ENCODE measurements at places on chromosomes 5 and 9.
A peak's percentile ranks its signal among the peaks of the same experiment; 100 is the strongest.

- no peak for DNase-seq
Observed at GRCh38 chr9:132370592-132370991, 15.8 kb upstream of the SETX start.

GRCh38 chr5:142293486-142293885, 31.3 kb downstream of the SPRY4 start:
- no peak for DNase-seq

- DNase-seq: no peak
Observed at GRCh38 chr5:148384380-148384737, 601 bp downstream of the FBXO38 start.

- DNase-seq: no peak
Observed at GRCh38 chr5:119342406-119342805, 13.4 kb upstream of the TNFAIP8 start.

DNA sequence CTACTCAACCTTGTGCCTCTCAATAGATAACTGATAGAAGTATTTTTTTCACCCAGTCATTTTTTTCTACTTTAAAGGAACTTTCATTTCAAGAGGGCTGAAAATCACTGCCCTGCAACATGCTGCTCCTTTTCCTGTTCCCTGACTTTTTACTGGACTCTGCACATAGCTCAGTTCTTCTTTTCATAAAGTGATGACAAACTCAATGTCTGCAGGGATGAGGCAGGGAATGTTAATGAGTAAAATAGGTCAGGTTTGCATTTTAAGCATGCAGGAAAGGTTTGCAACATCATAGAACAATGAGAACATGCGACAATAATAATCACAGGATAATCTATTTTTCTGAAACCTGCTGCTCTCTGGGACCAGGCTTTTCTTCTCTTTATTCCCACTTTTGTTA, 172.2 kb upstream of the SGCD start:
- no peak for DNase-seq

DNA sequence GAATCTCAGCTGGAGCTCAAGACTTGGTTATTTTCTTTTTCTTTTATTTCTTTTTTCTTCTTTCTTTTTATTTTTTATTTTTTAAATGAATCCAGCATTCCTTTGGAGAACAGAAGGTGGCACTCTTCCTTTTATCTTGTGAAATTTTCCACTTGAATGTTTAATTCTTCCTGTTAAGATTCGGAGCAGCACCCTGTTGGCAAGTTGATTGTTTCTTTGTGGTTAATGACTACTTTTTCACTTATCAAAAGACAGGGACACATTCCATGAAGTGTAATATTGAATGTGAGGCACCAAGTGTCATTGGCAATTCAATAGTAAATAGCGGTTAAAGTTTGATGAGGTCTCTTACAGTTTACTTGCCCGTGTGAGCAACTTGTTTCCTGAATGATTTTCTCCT, 240.5 kb upstream of the CHD1 start:
- DNase-seq: no peak

DNA sequence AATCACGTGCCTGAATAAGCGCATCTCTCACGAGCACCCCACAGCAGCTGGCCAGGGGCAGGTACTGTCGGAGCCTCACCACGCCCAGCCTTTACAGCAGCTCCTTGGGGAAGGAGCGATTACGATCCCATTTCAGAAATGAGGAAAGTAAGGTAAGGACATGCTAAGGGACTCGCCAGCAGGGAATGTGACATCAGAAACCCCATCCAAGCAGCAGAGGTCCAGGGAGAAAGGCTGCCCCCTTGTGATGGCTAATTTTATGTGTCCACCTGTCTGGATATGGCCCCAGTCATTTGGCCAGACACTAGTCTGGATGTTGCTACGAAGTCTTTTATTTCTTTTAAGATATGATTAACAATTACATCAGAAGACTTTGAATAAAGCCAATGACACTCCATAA, 77.3 kb downstream of the UBE2QL1 start:
- DNase-seq: no peak

GRCh38 chr5:135894276-135894675, 1.4 kb downstream of the IL9 start:
- DNase-seq: no peak

DNA sequence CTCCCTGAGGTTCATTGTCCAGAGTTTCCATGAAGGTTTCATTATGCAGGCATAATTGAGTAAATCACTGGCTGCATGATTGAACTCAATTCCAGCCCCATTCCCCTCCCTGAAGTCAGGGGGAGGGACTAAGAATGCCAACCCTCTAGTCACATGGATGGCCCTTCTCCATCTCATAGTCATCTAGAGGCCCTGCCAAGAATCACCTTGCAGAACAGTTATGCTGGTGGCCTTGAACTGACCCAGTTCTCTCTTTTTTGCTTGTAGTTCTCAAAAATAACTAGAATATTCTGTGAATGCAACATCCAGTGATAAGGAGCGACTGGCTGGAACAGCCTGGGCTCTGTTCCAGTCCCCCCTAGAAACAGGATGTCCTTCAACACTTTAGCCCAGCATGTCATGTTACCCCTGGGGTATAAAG, 31.7 kb downstream of the SLC35A4 start:
- no peak for DNase-seq

DNA sequence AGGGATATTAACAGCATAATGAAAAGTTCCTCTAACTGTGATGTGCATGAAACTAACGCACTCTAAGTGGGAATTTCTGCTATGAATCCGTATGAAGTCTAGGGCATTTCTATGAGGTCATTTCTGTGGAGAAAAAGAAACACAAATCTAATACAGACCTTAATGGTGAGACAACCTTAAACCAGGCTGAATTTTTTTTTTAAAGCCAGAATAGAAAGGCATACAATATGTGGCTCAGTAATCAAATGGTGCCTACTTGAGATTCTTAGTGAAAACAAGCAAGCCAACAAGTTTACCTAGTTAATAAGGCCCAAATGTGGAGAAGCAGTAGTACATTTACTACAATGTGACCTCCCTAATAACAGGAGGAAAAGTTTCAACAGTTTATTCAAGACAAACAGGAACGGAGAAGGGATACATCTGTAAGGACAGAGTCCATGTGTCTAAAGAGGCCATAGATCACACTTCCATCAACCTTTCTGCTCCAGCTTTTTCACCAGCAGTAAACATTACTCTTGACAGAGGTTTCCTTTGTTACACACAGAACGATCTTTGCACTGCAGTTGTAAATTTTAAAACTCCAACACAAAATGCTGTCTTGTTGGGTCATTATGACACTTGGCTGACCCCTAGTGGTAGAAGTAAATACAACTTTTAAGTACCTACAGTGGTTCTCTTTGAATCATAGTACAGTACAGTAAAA, 26.2 kb downstream of the CARNMT1 start:
- DNase-seq: no peak

DNA sequence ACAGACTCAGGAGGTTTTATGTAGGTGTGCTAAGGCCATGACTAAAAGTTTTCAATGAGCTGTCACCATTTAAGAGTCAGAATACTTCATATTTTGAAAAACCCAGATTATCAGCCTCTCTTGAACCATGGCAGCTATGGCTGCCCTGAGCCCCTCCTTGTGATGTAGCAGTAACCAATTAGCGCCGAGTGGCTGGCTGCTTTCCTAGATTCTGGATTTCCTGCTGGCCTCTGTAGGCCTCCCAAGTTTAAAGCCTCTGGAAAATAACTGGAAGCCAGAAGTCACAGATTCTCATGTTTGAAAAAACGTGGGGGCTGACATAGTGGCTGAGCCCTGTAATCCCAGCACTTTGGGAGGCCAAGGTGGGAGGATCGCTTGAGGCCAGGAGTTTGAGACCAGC, 25.5 kb downstream of the DAB2IP start:
- DNase-seq: no peak

- DNase-seq: no peak
Observed at GRCh38 chr5:167861129-167861927, 430.1 kb upstream of the WWC1 start.

GRCh38 chr5:50440651-50441492, at the start of gene EMB:
EMB (minus strand) TSS chr5:50441288; CDS start chr5:50441151, 137 bp downstream.
- peak; percentile 54 for DNase-seq

- no peak for DNase-seq
Observed at GRCh38 chr5:138110266-138110963, 26.6 kb downstream of the WNT8A start.

GRCh38 chr9:134593286-134594077, 48.1 kb upstream of the COL5A1 start:
- no peak for DNase-seq

GRCh38 chr9:19876569-19877316, 87.9 kb upstream of the SLC24A2 start:
- DNase-seq: no peak

DNA sequence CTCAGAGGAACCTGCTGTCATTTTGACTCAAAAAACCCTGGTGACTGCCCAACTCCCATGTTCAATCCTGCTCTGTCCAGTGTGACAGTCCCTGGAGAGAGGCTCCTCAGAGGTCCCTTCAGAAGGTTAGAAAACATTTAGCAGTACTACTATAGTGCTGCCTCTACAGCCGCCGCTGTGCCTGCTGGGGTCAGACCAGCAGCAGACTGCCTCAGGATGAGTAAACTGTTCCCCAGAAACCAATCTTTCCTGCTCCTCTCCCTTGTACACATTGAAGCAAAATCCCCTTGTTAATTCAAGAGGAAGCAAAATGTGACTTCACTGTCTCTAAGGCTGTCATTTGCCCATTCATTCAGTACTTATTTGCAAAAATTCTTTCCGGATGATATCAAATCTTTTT, 94.8 kb upstream of the SMARCA2 start:
- DNase-seq: no peak

DNA sequence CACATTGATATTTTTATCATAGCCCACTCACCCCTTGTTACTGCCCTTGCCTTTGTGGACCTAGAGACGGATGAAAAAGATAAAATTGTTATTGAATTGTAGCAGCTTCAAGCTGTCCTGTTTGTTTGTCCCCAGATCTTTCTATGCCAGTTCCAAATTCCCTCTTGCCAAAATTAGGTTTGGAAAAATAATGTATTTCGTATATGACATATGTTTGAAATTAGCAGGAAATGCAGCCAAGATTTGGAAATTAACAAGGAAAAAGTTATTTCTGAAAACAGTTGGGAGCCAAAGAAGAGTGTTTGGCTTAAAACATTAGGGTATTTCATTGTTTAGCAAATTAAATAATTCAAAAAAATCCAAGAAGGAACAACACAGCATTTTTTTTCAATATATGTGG, 33.5 kb downstream of the SPATA31D1 start:
- DNase-seq: no peak

DNA sequence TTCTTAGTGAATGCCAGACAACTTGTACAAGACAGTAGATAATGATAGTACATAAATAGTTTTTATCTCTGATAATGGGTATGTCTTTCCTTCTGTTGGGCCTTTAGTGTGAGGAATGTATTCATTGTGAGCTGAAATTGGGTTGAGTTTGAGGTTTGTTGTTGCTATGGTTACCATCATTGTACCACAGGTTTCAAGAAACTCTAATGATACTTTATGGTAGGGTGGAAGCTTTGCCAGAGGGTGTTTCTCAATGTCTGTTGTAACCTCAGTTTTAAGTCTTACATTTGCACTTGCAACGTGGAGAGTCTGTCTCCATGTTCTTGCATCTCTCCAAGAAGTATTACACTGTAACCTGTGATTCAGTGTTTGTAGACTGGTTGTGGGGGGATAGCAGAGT, 1550.1 kb downstream of the MAT2B start:
- DNase-seq: no peak

DNA sequence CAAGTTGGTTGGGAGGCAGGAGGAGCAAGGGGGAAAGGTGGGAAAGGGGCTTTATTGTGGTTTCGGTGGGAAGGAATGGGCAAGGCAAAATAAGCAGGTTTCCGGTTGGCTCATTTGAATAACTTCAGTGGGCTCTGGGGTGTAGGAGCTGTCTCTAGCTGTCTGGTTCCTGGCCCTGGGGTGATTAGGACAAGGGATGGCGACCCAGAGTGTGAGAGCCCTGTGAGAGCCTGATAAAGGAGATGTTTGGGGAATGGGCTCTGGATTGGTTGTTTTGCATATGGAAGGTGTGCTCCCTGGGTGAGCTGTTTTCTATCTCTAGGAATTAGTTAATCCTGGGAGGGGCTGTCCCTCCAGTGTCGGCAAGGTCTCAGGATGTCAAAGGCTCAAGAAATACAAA, 15.4 kb downstream of the ANKRD34B start:
- no peak for DNase-seq

DNA sequence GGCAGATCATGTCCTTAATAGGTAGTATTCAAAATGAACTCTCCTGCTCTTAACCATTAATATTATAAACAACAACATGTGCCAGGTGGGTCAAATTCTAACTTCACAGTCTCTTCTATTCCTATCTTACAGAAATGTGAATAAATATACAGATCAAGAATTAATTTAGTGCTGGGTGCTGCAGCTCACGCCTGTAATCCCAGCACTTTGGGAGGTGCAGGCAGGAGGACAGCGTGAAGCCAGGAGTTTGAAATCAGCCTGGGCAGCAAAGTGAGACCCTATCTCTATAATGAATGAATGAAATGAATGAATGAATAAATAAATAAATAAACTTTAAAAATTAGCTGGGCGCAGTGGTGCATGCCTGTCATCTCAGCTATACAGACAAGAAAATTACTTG, 34.1 kb downstream of the PTCH1 start:
- DNase-seq: no peak

DNA sequence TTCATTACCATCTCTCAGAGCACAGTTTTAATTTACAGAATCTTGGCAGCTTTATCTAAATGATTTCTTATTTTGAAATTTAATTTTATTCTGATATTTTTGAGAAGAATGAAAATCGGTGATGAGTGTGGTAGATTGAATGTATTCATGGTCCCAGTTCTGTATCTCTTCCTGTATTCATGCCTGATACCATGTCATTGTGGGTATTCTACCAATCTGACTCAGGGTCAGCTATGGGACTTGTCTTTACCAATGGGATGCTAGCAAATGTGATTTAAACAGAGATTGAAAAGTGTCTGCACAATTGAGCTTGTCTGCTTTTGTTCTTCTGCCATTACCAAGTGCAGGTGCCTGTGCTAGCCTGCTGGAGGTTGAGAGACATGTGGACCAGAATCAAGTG, 17.8 kb upstream of the ZNF618 start:
- no peak for DNase-seq

DNA sequence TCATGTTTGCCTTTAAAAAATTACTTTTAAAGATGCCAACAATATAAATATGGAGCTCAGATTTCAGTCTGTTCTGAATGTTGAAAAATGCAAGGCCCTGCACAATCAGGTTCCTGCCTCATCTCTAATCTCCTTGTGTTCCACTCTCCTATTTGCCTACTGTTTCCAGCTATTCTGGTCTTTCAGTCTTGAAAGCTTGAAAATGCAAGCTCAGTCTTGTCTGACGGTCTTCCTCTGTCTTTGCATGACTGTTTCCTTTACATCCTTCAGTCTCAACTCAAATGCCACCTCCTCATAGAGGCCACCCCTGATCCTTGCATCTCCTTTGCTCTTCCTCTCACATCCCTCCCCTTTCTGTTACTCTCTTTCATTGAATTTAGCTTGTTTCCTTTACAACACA, 354.9 kb downstream of the KIF4B start:
- no peak for DNase-seq
